ENCODE measurements at places on chromosomes 7 and 10.

- DNase-seq: no peak
Measured at GRCh38 chr10:63217120-63217605, 84.0 kb downstream of the NRBF2 start.

GRCh38 chr10:24287559-24288195, 78.7 kb downstream of the KIAA1217 start:
- no peak for DNase-seq

DNA sequence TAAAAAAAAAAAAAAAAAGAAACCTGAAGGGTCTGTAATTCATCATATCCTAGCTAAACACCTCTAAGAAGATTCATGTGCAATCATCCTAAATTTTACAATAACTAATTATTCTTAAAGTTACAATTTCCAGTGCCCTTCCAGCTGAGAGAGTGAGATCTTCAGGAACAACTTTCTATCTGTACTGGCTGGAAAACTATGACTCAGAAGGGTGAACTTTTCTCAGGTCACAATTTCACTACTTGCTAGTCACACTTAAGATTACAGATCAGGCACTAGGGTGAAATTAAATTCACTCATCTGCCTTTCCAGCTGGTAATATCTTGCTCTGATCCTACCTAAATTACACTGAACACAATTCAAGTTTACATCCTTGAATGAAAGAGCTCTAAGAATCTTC, 158.8 kb downstream of the ANK3 start:
- no peak for DNase-seq

DNA sequence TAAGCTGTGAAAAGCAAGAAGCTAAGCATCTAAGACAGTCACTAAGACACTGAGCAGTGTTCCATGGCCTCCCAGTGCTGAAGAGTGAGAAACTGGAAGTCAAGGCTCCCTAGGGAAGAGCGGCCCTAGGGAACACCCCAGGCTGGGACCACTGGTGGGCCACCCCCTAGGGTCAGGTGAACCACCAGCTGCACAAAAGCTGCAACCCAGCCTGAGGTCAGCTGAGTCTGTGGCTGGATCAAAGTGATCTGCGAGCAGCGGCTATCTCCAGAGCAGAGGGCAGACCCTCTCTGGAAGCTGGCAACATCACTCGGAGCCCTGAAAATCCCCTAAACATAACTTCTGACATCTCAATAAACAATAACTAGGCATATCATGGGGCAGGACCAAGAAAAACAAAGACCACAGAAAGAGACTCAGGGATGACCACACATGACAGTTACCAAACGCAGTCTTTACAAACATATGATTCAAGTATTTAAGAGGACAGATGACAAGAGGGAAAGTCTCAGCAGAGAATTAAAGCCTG, 125.8 kb downstream of the DLG5 start:
- no peak for DNase-seq

GRCh38 chr10:79286318-79286951, 60.8 kb upstream of the PPIF start:
- DNase-seq: peak; percentile 76

GRCh38 chr7:2825559-2826227, 18.4 kb downstream of the GNA12 start:
- DNase-seq: no peak

DNA sequence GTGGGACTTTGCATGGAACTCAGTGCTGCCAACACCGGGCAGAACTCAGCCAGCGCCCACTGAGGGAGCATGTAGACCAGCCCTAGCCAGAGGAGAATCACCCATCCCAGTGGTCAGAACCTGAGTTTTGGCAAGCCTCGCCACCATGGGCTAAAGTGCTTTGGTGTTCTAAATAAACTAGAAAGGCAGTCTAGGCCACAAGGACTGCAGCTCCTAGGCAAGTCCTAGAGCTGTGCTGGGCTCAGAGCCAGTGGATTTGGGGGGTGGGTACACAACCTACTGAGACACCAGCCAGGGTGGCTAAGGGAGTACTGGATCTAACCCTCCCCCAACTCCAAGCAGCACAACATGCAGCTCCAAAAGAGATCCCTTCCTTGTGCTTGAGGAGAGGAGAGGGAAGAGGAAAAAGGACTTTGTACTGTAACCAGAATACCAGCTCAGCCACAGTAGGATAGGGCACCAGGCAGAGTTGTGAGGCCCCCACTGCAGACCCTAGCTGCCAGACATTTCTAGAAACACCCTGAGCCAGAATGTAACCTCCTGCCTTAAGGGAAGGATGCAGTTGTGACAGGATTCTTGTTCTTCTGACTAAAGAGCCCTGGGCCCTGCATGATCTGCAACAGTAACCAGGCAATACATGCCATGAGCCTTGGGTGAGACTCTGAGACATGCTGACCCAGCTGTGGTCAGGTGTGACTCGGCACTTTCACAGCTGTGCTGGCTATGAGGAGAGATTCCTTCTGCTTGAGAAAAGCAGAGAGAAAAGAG, 24.4 kb downstream of the GSDME start:
- no peak for DNase-seq

DNA sequence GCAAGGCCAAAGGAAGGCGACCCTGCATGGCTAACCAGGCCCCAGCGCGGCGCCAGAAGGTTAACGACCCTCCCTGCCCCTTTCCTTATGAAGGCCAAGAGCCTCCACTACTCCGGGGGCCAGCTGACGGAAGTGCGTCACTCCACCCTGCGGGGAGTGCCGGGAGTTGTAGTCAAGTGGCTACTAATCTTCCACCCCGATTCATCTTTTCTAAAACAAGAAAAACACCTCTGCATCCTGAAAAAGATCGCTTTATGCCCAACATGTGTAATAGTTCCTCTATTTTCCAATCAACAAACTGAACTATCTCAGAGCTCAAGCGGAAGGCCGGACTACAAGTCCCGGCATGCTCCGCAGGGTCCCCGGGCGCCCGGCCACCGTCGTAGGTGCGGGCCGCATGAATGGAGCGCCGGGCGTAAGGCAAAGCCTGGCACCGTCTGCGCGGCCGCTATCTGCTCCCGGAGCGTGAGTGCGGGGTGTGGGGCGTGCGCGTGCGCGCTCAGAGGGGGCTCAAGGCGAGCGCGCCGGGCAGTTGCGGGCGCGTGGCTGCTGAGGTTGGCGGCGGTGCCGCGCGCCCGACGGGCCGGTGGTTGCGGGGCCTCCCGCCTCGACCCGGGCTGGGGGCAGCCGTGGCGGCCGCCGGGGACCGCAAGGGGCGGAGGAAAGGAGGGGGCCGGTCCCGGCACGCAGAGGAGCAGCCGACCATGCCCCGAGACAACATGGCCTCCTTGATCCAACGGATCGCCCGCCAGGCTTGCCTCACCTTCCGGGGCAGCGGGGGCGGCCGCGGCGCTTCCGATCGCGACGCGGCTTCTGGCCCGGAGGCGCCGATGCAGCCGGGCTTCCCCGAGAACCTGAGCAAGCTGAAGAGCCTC, at the start of gene ADO:
ADO (plus strand) TSS at position 365 of the 875 bp plus-strand sequence; CDS start at position 705, 340 bp downstream.
- DNase-seq: peak; percentile 90

DNA sequence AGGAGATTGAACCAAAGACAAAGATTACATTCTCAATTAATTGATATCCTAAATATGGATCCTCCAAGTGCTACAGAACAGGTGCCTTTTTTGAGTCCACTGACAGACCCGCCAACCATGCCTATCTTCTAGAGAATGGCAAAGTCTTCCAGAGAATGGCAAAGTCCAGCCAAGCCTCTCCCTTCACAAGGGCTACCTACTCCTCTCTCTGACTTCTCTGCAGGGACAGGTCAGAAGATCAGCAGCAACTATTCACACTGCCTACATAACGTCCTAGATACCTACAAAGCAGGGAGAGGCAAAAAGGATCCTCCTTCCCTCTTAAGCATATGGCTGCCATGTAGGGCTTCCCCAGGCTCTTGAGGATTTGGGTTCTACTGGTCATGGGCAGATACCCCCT, 12.4 kb downstream of the UBE2H start:
- no peak for DNase-seq

DNA sequence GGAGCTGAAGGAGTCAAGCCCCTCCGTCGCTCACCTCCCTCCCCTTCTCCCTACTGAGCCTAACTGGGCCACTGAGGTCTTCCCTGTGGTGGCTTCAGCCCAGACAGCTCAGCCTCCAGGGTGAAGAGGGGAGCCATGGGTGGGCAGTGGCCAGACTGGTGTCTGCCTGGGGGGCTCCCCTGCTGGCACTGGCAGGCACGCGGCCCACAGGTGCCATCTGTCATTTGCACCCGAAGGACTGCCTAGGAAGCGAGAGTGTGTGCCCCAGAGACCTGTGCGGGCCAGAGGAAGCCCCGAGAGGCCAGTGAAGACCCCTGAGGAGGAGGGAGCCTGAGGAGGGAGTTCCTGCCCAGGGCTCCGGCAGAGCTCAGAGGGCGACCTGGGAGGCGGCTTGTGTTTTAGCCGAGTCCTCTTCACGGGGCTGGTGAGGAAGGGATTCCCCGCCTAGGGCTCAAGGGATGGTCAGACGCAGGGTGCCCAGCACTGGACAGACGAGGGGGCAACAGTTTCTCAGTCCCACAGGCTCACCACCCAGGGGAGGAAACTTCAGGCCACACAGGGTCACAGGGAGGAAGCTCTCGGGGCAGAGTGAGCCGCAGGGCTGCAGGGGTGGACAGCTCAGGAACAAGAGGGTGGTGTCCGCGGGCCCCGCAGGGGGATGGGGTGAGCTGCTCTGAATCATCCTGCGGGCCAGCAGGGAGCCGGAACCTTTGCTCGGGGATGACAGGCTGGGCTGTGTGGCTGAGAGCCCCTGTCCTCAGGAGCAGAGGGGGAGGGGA, 76.2 kb upstream of the PPP2R2D start:
- peak; percentile 36 for DNase-seq

DNA sequence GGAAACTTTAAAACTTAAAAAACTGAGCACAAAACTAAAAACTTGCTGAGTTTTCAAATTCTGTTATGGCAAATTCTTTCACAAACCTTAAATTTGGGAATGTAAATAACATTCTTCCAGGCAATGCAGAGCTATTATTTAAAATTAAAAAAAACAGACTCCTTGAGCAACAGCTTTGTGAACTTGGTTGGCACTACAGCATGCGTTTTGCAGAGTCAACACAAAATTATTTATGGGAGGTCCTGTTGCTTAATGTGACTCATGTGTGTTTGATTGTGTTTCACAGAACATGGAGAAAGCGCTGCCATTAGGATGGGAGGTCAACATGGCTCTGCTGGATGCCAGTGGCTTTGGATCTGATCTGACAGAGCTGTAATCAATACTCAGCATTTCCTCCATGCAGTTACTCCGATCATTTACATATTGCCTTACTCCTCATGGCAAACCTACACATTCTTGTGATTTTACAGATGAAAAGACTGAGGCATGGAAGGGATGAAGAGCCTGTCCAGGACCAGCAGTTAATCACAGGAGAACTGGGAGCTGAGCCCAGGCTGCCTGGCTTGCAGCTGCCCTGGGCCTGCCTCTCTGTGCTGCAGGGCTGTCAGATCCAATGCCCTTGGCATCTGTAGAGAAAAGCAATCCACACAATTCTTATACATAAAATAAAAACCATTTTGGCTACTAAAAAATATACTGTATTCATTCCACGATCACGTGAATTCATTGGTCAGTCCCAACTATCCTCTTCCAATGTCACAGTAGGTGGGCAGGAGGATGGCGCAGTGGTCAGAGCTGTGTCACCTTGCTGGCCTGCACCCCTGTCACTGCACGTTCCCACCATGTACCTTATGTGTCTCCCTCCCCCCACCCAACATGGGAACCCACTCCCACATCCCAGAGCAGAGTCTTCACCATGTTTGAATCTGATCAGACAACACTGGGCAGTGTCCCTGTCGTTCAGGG, 200.9 kb downstream of the CXCL12 start:
- DNase-seq: no peak

DNA sequence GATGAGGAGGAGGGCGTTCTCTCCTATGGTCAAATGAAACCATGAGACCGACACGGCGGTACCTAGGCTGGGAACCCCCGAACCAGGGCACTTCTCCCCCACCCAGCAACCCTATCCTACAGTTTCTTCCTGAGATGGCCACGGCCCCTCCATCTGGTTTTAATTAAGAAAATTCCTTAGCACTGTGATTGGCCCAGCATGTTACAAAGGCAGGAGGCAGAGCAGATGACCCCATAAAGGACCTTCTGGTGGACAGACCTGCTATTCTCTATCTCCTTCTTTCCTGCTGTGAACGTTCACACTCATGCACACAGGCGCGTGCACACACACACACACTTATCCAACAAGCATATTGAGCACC, 129.4 kb downstream of the RGS10 start:
- DNase-seq: no peak

Data from dorsolateral prefrontal cortex (tissue), 122 donors.